ENCODE measurements at places on chromosomes 3 and 15.

DNA sequence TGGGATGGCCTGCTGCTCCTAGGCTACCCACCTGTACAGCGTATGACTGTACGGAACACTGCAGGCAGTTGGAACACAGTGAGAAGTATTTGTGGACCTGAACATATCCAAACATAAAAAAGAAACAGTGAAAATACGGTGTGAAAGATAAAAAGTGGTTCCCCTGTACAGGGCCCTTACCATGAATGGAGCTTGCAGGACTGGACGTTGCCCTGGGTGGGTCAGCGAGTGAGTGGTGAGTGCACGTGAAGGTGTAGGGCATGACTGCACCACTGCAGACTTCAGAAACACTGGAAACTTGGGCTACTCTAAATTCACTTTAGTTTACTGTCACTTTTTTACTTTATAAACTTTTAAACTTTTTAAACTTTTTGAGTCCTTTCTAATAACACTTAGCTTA, 71.2 kb upstream of the SLC6A6 start:
- DNase-seq: no peak

DNA sequence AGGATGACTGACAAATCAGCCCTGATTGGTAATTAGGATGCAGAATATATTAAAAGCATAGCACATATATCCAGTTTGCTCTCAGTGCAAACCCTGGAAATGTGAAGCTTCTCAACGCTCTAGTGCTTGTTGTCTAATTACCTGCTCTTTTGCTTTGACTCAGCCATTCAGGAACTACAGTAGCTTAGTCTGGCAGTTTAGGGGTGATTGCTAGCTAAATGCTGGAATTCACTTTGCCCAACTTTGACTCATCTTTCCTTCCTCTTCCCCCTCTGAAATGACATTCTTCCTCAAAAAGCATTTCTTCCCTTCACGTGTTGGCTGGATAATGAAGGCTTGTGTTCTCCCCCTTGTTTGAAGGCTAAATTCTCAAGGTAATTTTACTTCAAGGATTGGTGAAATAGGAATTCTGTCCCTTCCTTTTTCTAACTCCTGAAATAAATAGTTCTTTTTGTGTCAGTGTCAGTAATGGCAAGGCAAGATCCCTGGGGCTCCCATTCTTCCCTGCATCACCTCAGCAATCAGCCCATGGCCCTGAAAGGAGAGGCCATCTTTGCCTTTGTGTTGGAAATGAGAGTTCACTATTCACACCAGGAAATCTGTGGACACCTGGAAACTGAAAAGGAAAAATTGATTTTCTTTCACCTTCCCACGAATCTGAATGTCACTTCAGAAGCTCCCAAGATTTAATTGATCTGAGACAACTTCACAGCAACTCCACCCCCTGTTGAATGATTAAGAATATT, 103.6 kb downstream of the ECT2 start:
- no peak for DNase-seq

DNA sequence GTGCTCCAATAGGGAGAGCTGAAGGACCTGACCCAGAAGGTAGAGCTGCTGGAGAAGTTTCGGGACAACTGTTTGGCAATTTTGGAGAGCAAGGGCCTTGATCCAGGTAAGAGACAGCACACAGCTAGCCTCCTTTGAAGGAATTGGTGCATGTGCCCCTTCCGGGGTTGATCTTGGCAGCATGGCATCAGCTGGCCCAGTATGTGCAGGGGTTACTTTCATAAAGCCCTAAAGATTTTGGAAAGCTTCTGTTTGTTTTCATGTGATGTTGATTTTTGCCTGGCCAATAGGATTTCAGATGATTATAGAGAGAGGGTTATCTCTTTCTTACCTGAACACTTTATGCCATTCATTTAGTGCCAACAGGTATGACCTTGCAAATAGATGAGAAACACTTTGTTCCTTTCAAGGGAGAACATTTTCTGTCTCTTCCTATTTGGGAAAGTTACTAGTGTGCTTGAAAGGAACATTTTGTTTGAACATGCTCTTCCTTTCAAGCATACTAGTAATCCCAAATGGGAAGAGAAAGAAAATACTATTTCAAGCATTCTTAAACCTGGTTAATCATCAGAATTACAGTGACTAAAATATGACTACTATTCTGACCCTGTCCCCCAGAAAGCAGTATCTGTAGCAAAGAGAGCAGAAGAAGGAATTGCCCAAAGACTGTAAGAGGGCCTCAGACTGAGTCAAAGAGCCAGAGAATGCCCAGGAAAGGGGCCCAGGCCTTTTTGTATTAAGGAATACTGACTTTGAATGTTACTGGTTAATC, 7.5 kb downstream of the KNSTRN start:
- DNase-seq: no peak

DNA sequence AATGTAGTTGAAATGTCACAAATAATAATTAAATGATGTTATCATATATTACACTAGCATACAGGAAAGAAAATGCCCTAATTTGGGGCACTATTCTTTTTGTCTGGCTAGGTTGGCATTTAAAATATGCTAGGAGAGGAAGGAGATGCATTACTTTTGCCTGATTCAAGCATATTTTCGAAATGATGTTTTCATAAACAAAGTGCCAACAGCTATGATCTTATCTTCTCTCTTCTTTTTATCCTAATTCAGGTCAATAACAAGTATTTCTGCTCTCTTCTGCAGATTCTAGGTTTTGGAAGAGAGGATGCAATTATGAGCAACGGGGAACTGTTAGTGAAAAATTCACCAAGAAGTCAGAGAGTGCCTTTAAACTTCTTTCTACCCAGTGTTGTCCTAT, 55.8 kb upstream of the NR2F2 start:
- DNase-seq: no peak

DNA sequence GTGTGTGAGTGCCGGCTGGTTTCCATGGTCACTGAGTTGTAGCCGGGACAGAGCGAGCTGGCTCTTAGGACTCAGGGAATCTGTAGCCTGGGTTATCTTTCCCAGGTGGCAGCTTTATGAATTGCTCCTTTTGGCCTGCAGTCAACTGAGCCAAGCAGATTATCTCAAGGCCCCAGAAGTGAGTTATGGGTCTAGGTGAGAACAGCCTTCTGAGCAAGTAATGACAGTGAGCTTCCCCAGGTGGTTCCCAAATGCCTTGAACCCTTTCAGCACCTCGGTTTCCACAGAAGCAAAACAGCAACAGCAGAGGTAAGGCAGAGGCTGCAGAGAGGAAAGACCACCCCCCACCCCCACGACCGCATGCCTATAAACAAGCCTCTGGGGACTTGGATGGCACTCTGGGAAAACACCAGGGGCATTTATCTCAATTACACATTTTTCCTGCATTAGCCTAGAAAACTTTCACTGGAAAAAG, 56.7 kb upstream of the DGKG start:
- no peak for DNase-seq

- DNase-seq: no peak
Observed at GRCh38 chr15:77831986-77832385, 199.3 kb upstream of the LINGO1 start.

DNA sequence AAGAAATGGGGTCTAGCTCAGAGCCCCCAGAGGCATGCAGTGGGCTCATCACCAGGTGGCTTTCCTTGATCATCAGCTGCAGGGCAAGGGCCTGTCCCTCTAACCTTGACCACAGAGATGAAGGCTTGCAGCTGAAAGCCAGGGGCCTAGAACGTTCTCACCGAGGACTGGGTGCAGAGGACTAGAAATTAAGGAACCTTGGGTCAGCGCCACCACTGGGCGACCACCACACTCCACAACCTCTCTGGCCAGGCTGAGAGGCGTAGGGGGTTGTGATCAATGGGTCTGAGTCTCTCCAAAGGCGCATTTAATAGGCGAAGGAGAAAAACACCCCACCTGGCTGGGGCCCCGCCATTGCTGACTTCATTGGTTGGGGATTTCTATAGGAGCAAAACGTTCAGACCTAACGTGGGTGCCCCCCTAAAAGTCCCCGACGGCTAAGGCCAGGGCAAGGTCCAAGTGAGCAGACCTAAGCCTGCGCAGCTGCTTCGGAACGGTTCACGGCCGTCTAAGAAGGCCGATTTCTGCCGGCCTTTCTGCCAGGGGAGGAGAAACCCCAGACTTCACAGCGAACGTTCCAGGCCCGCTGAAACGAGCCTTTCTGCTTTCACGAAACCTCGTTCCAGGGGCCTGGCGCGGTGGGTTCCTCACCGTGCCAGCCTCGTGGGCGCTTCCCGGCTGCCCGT, 915 bp downstream of the BCL2L10 start:
- DNase-seq: no peak

GRCh38 chr3:23667536-23668429, 138.0 kb upstream of the UBE2E1 start:
- no peak for DNase-seq

GRCh38 chr3:46321461-46322104, 32.3 kb upstream of the CCR2 start:
- DNase-seq: no peak

DNA sequence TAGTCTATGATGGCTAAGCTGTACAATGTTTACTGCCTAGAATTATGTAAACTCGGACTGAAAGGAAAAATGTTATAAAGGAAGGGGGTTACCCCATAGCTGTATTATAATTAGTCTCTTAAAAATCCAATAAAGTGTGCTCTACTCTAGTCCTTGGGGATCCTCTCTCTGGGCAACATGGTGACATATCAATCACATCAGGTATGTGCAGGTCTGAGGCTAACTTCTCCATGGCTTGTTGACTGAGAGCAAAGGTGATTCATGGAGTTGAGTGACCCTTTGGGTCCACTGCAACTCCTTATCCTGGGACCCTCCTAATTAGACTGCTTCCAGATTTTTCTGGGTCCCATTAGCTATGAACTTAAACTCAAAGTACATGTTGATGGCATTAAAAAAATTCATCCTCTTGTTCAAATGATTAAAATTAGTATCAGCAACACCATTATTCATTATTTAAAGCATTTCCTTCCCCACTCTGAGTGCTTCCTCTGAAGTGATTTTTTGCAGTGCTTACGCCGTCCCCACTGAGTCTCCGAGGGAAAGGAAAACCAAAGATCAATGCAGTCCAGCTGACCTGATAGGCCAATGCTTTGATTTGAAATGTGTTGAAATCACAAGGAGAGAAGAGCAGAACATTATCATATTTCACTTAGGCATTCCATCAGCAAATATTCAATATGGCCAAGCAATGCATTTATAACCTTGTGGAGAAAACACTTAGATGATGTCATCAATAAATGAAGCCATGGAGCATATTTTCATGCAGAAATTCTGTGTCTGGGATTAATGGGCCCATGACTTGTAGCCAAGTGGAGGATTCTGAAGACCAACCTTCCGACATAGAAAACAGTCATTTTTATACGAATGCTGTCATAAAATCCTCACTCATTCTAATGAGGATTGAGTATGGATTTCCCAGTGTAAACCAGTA, 161.7 kb upstream of the CRBN start:
- DNase-seq: no peak

DNA sequence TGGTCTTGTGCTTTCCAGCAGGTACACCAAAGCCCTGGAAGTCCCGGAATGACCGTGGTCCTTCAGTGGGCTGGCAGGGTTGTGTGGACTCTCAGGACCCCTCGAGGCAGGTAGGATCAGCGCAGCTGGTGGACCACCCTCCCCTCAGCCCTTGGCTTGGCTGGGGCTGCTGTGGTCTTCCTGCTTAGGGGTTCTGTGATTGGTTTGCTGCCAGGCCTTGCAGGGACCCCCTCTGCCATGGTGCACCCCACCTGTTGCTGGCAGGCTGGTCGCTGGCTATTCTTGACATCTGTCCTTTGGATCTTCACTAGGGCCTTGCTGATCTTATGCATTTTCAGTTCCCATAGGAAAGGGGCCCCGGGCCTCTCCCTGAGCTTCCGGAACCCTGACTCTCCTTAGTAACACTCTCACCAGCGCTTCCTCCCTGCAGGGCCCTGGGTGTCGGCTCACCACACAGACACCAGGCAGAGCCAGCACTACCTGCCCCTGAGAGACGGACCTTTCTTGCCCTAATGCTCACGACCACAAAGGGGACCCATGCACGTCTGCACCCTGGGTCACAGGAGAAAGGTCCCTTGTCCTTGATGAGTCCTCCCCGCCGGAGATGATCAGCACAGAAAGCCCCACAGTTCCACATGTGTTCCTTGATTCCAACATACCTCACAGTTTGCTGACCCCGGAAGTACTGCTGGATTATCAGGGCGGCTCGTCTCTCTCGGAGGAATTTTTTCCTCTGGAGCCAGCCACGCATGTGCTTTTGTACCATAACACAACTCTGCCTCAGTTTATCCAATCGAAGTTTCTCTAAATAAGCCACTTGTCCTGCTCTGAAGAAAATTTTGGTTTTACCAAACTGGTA, 51.7 kb downstream of the MYO5C start:
- no peak for DNase-seq

DNA sequence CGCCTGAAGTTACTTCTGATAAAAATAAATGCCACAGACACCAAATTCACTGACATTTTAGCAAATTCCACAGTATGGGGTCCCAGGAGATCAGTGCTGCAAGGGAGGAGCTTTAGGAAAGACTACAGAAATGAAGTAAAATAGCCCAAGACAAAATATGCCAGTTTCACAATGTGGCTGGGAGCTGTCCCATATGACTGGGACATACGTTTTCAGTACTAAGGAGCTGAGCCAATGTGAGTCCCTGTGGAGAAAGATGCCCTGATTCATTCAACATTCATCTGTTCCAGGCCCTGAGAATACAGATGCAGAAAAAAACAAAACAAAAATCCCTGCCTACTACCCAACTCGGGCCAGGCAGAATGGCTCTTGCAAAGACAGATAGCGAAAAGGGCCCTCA, 63.4 kb upstream of the FAM174B start:
- DNase-seq: no peak

DNA sequence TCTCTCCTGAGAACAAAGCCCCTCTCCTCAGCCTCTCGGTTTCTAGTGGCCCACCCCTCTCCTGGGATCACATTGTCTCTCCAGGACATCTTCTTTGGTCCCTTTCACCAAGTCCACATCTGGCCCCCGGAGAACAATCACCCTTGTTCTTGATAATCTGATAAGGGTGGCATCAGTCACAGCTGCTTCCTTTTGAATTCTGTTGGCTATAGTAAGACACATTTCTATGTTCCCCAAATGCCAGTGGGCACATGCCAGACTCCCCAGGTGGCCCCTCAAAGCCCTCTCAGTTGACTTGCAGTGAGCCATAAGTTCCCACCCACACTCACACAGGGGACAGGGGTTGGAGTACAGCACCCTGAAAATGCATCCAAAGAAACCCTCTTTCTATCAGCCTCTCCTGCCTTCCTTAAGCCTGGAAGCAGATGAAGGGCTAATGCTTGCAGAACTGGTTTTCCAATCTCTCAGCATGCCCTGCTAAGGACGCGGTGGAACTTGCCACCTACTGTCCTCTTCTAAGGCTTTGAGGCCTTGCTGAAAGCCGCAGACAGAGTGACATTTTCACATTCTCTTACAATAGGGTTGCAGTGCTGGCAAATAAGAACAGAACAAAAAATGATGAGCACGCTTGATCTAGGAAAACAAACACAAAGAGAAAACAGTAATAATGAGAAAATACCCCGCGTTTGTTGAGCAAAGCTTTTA, 101.3 kb upstream of the SLCO3A1 start:
- DNase-seq: no peak

GRCh38 chr3:31002730-31003129, 108.3 kb upstream of the GADL1 start:
- DNase-seq: no peak

DNA sequence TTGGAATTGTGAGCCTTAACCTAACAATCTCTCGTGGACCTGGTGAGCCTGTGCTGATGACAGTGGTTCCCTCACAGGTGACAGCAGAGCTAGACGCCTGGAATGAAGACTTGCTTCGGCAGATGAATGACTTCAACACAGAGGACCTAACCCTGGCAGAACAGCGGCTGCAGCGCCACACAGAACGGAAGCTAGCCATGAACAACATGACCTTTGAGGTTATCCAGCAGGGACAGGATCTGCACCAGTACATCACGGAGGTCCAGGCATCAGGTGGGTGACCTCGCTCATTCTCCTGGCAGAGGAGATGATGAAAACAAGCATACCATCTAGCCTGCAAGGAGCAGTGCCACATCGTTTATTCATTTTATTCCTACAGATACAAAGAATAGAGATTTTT, 316.9 kb upstream of the UMPS start:
- no peak for DNase-seq

Data from stimulated activated naive CD4-positive, alpha-beta T cell treated with Interleukin-2 at 50 U/mL for 16 hours (primary cell).